Posterior cingulate gyrus (tissue), 11 donors: ENCODE measurements at places on chromosomes 11 and 22.

DNA sequence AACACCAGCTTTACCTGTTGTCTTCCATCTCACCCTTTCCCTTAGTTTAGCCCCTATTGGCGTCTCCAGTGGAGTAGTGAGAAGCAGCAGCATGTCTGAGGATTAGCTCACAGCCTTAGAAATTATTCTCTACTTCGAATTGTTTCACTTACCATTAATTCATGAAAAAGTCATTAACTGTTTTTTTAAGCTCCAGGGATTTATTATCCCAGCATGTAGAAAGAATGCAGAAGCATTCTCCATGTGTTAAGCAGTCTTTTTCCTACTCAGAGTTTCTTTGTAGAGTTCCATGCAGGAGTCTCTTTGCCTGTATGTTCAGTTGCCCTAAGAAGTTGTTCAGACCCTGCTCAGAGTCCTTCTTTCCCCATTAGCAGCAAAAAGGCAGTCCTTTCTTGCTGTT is 137.9 kb upstream of the RASSF10 start:
- DNase-seq = no peak

DNA sequence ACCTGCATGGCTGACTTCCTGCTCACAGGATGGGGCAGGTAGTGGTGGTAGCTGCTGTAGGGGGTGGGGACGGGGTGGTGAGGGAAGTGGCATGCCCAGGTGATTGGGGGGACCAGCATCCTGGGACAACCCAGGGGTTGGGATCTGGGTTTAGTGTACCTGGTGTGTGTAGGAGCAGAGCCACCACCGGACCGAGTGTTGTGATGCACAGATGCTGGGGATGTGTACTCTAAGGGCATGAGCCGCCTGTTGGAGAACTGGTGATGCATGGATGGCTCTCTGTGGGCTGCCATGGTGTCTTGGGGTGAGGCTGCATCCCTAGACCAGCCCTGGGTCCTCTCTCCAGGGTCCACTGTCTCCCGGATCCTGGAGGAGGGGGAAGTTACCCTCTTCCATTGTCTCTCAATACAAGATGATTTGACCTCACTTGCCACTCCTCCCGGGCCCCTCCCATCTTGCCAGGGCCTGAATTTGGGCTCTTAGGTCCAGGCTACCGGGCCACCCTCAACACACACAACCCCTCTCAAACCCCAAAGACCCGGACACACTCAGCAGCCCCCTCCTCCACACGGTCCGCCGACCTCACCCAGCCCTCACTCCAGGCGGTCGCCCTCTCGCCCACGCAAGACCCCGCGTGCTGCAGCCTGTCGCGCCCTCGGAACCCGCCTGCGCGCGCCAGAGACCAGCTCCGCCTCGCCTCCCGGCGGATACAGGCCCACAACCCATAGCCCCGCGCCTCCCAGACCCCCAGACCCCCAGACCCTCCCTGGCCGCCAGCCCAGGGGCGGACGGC is 619 bp downstream of the LRRC75B start:
- DNase-seq = no peak

- DNase-seq = no peak
These were observed 17.8 kb downstream of the KCNQ1 start for GRCh38 chr11:2462543-2462985.

GRCh38 chr22:25774575-25775026 is 32.6 kb downstream of the MYO18B start:
- peak; percentile 32 for DNase-seq

- peak; percentile 90 for DNase-seq
These were observed 70.5 kb upstream of the TCF20 start for GRCh38 chr22:42340829-42341383.

DNA sequence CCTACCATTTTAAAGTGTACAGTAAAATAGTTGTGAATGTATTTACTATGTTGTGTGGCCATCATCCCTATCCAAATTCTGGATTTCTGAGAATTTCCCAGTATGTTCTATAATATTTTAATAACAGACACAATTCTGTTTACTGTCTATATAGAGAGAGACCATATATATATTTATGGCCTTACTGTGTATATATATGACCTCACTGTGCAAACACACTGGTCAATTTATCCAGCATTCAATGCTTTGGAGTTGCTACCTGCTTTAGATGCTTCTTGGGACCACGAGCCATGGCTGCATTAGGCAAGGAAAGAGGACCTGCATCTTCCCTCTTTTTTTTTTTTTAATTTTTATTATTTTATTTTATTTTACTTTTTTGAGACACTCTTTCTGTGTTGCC is 40.2 kb downstream of the SWAP70 start:
- DNase-seq = no peak

DNA sequence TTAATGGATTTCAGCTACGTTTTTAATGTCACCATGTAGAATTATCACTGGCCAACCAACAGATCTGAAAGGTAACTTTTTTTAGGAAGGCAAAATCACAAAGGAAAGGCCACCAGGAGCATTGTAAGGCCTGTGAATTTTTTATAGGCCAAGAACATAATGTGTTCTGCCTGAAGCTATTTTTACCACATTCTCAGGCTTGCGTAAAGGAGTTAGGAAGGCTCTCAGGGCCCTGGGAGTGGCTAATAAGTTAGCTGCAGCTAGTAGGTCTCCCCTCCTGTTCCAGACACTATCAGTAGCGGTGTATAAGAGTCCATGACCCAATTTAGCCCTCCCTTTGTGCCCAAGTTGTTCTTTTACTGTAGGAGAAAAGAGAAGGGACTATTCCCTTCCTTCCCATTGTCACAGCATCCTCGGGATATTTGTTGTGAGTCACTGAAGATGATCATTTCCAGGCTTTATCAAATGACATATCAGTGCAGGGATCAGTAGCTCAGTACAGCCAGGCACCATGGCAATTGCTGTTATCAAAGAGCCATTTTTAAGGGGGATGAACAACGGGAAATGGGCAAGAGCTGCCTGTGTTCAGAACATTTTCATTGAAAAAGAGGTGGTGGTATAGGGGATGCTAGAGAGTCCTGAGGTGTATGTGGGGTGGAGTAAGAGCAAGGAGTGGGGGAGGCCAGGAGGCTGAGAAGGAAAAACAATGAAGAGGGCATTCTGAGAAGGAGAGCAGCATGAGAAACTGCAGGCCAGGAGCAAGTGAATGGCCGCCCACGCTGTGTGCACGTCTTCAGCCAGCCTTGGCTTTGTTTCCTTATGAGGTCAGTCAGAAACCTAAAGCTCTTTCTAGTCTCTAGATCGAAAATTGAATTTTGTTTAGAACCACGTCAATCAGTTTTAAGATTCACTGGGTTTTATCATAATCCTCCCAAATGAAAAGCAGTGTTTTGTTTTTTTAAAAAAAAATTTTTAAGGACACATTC is 940.3 kb downstream of the NTM start:
- no peak for DNase-seq

DNA sequence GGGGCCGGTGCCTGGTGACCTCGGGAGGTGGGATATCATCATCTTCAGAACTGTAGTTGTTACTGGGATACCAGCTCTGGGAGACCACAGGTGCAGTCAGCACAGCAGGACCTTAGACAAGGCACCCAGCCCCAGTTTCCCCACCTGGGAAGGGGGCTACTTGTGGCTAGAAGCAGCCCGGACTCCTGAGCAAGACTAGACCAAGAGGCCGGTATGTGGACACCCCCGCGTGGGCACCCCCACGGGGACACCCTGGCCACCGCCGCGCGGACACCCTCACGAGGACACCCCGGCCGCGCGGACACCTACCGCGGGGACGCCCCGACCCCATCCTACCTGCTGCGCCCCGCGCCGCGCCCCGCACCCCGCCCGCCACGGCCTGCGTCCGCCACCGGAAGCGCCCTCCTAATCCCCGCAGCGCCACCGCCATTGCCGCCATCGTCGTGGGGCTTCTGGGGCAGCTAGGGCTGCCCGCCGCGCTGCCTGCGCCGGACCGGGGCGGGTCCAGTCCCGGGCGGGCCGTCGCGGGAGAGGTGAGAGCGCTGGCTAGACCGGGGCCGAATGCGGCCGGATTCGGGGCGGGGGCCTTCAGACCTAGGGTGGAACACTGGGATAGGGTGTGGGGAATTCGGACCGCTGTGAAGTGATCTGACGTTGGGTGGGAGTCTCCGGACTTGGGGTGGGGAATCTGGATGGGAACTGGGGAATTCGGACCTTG is at the start of the genes COMT and TXNRD2:
TSS of gene COMT (plus strand) at position 408 of the 718 bp plus-strand sequence. CDS start 20,755 bp downstream, outside the sequence.
TSS of gene TXNRD2 (minus strand) at position 454 of the 718 bp plus-strand sequence. CDS start at position 439, 15 bp downstream.
- peak; percentile 90 for DNase-seq

GRCh38 chr11:117045196-117045595 is 53.0 kb downstream of the SIK3 start:
- DNase-seq = no peak

GRCh38 chr11:115276191-115276590 is 228.0 kb downstream of the CADM1 start:
- DNase-seq = no peak

- DNase-seq = no peak
These were observed 20.8 kb downstream of the TOB2 start for GRCh38 chr22:41425660-41426365.

- DNase-seq = no peak
These were observed 532.9 kb upstream of the B3GAT1 start for GRCh38 chr11:134944986-134945385.

DNA sequence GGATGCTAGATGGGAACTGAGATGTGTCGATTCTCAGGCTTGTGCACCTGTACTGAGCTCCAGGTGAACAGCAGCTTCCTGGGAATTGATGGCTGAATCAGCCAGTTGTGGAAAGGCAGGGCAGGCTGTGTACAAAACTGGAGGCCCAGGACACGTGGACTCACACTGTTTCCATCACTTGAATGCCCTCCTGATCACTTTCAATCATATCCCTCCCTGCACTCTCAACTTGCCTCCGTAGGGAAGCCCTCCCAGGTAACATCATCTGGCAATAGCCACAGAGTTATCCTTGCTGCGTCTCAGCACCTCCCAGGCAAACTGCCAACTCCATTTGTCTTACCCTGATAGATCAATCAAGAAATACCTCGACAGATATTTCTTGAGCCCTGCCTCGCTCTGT is 10.1 kb downstream of the FAM83F start:
- no peak for DNase-seq

DNA sequence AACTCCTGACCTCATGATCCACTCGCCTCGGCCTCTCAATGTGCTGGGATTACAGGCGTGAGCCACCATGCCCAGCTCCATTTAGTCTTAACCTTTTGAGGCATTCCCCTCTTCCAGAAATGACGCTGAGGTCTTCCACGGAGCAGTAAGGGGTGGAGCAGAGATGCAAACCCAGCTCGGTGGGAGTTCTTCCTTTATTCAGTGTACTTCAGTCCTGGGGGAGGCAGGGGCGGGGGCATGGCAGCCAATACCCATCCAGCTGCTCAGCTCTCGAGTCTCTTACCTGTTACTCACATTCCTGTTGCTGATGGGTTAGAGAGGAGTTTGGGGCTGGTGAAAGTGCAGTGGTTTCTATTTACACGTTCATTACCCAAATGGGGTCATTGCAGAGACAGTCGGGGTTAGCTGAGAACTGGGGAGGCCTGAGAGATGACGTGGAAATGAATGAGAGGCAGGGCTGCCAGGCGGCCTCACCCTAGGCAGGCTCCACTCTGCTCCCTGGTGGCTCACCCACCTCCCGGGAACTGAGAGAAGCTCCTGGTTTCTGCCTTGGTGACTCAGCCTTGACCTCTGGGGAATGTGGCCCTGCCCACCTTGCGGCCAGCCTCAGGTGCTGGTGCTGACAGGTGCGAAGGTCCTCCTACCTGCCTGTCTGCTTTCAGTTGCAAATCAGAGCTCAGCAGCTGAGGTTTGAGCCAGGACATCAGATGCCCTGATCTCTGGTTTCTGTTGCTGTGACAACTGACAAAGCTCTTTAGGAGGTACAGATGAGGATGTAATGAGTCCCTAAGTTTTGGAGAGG is 13.4 kb upstream of the ST14 start:
- no peak for DNase-seq

DNA sequence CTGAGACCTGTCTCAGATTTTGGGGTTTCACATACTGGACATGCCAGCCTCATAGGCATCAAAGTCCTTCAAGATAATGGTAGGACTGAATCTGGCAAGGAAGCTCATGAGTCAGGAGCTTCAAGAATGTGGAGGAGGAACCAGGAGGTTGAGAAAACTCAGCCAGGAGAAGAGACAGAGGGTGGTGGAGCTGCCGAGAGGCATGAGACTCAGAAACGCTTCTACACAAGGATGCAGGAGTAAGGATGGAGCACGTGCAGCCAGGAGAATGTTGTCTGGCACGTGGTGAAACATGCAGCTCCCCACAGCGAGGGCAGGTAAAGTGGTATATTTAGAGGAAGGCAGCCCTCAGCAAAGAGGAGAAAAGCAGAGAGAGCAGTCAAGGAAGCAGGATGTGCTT is 148.7 kb upstream of the ISX start:
- DNase-seq = no peak

DNA sequence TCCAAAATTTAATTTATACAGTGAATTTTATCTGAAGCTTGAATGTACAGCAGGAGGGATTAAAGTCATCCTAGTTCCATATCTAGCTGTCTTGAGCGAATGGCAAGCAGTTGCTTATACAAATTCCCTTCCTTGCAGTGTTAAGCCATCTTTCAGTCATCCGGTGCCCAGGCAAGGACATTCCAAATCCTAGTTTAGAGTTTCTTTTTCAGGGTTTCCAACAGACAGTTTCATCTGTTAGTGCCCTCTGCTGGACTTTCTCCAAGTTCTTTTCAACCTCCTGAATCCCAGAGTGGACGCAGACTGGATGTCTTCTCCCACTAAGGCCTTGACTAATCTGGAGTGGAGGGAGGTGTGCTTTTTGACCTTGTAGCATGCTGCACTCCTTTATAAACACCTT is 45.4 kb downstream of the GRAMD1B start:
- no peak for DNase-seq

DNA sequence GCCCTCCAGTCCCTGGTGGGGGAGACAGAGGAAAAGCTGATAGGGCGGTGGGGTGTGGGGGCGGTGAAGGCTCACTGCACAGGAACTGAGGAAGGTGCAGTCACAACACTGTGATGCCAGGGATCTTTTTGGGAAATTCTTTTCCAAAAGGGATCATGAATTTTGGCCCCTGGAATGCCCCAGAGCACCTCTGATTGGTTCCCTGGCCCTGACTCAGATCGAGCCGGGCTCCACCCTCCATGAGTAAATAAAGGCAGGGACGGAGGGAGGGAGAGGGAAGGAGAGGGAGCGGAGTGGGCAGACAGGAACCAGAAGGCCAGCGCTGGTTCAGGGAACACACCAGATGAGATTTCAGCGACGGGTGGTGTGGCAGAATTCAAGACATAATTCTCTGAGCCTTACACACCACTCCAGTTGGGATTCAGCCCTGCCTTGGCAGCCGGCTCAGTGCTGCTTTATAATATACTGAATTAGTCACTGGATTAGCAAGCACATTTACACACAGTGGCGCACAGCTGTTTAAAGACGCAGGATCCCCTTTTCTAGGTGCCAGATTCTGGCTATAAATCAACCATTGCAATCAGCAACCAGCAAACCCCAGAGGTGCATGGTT is 80.3 kb downstream of the ETS1 start:
- DNase-seq = peak; percentile 58

DNA sequence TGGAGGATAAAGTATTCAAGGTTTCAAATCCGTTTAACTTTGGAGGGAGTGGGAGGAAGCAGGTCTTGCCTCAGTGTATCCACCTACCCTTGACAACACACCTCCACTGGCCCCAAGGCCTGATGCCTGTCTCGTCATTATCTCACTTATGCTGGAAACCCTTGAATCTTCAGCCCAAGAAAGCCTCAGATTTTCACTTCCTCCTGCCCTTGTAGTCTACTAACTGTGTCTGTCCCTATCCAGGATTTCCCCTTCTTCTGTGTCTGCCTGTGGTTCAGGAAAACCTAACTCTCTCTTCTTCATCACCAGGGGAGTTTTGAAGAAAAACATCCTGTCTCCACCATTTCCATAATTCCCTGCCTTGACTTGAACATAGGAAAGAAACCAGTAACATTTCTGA is 56.1 kb downstream of the SYT9 start:
- no peak for DNase-seq
